ENCODE measurements at places on chromosomes 5 and 9.

DNA sequence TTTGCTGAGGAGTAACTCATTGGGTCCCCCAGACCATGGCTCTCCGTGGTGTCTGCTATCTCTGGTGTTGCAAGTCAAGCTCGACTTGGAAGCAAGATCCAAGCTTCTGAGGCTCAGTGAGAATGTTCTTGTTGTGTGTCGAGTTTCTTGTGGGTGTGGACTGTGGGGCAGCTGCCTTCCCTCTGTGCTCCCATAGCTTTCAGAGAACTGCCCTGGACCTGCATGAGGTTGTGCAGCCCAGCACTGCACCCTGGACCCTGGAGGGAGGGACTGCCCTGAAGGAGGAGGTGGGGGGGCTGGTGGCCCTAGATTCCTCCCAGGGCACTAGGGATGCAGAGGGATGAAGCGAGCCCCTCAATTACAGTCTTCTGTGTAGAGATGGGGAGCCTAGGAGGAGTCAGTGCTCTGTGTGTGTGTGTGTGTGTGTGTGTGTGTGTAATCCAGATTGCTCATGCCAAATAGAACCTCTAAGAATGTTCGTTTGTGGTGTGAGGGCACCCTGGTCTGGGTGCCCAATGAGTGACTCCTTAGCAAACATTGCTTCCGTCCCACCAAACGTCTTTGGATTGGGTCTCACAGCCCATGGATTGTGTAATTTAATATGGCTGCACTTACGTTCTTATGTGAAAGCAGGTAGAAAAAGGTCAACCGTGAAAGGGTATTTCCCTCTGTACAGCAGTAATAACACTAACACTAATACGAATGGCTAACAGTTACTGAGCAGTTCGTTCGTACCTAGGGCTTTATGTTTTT, 143.3 kb upstream of the LMX1B start:
- no peak for DNase-seq

- no peak for DNase-seq
Measured at GRCh38 chr5:150389531-150390266, 23.0 kb downstream of the CD74 start.

- DNase-seq = no peak
Measured at GRCh38 chr5:158451203-158451992, 592.5 kb upstream of the CLINT1 start.

DNA sequence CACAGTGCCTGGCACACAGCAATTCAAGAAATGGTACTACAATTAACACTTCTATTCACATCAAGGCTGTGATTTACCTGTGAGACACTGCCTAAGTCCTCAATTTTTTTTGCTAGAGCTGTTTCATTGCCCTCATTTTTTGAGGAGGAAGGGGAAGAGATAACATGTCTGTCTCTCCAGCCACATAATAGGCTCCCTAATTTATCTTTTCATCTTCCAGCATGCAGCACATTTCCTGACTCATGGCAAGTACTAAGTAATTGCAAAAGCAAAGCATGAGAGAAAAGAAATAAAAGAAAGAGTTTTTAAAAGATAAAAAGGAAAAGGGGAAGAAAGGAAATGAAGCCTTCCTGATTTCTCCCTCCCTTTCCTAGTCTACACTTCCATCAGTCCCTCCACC, 26.9 kb upstream of the RNF38 start:
- DNase-seq = no peak

DNA sequence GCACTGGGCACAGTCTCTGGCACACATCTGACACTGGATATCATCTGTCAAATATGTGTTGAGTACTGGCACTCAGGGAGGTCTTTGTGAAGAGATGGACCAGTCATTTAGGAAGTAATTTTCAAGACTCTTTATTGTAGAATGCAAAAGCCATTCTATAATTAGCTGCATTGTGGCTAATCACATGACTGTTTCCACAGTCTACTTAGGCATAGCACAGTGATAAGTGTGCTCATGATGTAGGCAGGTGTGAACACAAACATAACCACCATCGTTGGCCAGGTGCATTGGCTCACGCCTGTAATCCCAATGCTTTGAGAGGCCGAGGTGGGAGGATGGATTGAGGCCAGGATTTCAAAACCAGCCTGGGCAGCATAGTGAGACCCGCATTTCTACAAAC, 62.2 kb downstream of the CFAP77 start:
- no peak for DNase-seq

- DNase-seq = no peak
Measured at GRCh38 chr5:143524338-143524945, 121.0 kb upstream of the NR3C1 start.

DNA sequence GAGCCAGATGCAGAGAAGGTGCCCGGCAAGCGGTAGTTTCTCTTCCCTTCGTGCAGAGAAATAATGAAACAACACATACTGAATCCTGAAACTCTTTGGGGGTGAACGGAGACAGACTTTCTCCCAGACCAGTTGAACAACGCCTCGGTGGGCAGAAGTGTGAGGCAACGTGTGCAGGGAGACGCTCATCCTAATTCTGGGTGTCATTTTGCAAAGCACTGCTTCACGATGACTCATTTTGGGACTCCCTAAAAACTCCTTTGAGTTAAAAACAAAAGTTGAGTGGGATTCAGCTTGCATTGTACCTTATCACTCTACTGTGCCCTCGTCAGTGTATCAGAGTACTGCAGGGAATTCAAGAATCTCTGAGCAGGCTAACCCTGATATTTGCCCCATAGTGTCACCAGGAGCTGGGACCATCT, 3.5 kb upstream of the NEK6 start:
- DNase-seq = no peak

GRCh38 chr5:44806608-44807007, 2.1 kb upstream of the MRPS30 start:
- no peak for DNase-seq

- DNase-seq = no peak
Measured at GRCh38 chr9:116467740-116468351, 219.3 kb upstream of the TRIM32 start.

DNA sequence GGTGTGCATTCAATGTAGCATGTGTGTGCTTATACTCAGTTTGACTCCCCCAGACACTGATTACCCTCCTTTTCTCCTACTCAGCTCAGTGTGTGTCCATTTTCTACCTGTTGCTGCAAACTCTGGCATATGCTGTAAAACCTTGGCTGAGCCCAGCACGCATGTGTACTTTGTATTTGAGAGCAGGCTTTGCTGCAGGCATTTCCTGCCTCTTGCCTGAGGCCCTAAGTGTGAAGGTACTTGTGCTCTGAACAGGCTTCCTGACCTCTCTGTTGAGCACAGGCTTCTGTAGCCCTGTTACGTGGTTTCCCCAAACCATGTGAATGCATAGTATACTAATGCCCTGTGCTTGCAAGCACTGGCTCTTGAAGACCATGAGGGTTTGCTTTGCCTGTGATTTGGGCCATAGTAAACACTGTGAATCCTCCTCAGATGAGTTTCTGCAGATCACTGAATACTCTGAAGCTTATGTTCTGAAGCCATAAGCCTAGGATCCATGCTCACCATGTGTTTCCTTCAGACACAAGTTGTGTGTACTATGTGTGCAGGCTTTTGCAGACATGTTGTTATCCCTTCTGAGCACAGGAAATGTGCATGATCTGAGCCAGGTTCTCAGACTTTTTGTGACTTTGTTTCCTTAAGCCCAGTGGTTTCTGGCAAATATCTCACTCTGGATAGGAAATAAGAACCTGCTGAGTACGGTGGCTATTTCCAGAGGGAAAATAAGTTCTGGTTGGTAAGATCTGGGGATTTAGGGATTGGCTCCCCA, 124.9 kb upstream of the RUSC2 start:
- DNase-seq = no peak

GRCh38 chr5:65566505-65566904, 3.4 kb downstream of the PPWD1 start:
- DNase-seq = no peak

GRCh38 chr5:159911349-159911748, 4.9 kb upstream of the ADRA1B start:
- no peak for DNase-seq

DNA sequence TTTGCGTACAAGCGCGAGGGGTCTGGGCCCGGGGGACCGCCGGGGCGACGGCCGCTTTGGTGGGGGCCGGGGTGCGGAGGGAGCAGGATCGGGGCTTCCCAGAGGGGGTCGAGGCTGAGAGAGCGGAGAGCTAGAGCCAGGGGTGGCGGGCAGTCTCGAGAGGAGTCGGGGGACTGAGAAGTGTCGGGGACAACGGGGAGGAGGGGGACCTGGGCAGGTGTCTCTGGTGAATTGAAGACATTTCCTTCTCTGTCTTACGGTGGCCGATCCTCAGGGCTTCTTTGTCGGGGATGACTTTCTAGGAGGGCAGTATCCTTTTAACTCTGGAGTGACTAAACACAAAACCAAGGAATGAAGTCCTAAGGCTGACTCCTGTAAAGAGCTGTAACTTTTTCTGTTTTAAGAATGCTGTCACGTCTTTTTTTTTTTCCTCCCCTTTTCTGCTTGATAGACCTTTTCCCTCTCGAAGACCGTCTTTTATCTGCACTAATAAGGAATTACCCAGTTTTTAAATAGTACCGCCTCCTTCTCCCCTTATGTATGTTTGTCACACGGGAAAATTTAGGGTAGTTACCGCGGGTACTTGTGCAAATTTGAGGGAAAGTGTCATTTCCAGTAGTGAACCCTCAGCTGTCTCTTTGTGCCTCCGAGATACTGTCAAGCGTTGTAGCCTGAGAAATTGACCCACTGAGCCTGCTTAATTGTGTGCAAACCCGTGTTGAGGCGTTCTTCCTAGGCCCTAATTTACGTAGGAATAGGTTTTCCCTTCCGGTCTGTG, 822 bp downstream of the DENND4C start:
- DNase-seq = no peak

DNA sequence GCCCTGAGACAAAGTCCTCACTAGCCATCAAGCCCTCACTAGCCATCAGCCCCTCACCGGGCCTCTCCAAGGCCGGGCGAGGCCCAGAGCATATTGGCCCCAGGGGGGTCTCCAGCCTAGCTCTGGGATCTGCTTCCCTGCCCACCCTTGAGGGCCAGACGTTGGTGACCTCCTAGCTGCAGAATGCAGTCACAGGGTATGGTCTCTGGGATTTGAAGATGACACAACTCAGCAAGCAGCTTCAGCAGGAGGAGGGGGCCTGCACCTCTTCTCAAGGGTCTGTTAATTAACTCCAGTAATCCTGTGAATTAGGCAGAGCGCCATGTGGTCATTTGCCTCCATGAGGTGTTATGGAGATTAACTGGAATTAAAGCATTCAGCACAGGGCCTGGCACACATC, 116.9 kb upstream of the SPOCK1 start:
- DNase-seq = no peak

DNA sequence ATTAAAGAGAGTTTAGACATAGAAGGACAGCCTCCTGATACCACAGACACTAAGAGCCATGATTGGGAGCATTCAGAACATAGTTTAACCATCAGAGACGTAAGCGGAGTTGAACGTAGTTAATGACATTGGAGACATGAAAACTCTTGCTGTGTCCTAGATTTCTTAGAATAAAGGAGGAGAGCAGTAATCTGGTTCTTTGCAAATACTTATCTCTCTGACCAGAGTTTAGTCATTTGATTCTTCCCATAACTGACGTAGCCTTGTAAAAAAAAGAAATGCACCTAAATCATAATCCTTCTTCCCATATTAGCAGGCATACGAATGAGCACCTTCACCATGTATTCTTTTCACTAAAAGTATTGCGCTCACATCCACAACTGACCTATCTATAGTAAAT, 433.3 kb upstream of the SMC2 start:
- no peak for DNase-seq

- DNase-seq = no peak
Measured at GRCh38 chr5:32572778-32573480, 12.4 kb upstream of the SUB1 start.

DNA sequence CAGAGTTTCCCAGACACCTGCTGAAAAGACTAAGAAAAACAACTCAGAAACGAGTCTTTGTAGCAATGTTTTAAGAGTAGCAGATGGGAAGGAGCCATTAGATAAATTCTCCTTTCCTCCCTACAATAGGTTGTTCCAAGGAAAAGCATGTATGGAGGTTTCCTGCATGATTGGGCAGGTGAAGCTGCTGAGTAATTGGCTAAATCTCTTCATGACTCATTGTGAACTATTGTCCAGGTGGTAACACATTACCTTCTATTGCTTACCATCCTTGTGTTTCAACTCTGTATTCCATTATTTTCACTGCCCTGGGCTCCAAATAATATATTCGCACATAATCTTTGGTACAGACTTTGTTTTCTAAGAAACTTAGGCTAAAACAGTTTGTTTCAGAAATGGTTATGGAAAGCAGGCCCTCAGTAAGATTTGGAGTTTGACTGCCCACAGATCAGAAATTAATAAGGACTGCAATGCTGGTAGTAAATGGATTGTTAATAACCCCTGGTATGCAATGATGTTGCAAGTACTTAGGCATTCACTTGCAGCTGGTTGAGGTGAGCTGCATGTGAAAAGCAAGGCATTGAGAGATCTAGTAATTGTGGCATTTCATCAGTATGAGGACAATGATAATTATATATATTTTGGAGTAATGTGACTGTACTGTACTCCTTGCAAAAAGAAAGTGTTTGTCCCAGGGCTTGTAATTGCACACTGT, 281.4 kb upstream of the VLDLR start:
- no peak for DNase-seq

DNA sequence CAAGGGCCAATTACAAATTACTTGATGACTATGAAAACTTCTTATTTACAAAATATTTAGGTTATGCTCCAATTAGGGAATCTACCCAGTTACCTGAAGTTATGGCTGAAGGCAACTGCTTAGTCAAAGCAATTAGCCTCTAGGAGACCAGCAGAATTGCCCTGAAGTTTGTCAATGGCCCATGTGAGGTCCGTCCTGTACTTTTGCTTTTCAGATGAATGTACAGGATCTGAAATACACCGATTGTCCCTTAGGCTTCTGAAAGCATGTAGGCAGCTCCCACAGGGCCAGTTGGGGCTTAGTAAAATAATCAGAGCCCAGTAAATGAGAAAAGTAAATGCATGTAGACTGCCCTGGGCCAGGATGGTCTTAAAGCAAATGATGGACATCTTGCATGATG, 93.3 kb downstream of the DAPK1 start:
- DNase-seq = no peak

DNA sequence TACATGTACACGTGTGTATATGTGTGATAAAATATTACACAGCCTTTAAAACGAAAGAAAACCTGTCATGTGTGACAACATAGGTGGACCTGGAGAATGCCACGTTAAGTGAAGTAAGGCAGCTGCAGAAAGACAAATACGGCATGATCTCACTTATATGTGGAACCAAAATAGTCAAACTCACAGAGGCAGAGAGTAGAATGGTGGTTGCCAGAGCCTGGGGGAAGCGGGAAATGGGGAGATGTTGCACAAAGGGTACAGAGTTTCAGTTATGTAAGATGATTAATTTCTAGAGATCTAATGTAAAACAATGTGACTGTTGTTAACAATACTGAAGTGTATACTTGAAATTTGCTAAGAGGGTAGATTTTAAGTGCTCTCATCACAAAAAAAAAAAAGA, 34.8 kb downstream of the ADAMTS12 start:
- DNase-seq = no peak

DNA sequence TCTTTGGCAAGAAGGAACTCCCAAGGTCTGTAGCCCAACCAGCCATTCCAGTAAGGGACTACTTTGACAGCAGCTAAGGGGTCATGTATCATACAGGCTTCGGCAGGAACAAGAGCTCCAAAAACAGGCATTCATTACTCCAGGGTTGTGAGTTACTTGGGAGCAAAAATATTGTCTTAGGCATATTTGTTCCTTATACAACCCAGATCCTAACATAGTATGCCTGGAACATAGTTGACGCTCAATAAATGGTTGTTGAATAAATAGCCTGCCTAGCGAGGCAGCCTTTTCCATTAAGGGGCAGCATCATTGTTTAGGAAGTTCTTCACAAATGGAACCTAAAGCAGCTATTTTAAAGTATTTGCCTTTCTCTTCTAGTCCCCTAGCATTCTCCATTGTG, 35.8 kb upstream of the FER start:
- no peak for DNase-seq
